ENCODE measurements at places on chromosomes 3 and 15.

DNA sequence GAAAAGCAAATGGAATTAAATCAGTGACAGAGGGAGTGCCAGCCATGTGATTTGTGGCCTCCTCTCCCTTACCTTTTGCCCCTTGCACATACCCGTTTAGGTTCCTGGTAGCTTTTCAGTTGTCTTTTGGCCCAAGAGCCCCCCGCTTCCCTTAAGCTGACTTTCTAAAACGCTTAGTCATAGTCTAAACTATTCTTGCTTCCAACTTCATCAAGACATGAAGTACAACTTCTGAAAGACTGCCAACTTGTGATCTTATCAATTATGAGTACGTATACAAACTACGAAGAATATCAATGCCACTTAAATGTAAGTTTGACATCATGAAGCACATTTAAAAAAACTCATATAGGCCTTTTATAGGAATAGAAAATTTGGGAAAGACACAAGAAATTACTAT lies 61.9 kb downstream of the EIF3J start:
- DNase-seq: no peak

DNA sequence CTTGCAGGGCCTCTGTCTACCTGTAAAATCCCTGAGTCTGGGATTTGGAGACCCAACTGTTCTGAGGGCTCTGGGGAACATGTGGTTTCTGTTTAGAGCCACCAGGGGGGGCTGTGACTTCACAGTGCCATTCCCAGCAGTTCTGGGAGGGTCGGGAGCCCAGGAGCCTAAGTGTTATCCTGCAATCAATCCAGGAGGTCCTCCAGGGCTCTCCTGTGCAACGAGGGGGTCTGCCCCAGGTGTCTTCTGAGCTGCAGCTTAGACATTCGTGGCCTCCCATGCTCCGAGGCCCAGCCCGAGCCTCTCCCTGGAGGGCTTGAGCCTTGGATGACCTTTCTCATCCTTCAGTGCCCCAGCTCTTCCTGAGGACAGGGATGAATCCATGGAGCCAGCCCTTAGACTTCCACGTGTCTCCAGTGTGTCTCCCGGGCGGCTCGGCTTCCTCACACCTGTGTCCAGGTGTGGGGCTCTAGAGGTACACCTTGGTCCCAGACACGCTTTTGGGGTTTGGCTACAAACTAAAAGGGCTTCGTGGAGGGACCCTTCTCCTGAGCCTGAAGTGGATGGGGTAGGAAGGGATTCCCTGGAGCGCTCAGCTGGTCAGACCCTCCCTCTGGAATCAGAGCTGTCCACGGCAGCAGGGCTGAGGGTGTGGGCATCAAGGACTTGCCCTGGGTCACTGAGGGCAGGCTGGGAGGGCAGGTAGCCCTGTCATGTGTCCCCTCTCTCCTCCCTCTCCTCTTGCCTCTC lies 20.3 kb upstream of the ABTB1 start:
- DNase-seq: no peak

DNA sequence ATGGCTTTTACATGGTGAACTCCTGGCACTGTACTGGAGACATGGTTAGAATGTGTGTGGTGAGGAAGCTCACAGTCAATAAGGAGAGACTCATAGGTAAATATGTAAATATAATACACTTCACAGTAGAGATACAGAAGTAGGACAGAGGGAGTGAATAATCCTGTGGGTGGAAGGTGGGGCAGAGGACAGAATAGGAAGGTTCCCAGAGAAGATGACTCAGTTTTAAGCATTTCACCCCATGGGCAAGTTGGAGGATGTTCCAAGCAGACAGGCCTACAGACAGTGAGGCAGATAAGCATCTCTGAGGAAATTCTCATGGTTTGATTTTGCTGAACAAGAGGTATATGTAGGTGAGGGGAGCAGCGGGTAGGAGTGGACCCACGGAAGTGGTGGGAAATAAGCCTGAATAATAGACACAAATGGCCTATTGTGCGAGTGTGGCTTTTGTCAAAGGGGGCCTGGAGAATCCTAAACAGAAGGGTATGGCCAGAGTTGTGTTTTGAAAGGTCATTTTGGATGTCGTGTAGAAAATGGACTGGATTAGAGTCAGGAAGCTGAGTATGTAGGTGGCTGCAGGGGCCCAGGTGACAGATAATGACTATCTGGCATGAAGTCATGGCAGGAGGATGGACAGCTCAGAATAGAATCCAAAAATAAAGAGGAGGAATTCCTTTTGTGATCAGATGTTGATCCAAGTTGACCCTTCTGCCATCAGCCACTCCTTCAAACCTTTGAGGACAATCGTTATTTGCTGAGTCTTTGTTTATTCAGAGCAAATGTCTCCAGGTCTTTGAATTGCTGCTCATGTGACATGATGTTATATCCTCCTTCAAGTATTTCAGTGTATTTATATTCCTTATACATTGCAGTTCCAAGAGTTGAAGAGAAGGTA lies 97.3 kb upstream of the THRB start:
- DNase-seq: no peak

GRCh38 chr3:194967151-194968117 lies 281.8 kb downstream of the FAM43A start:
- no peak for DNase-seq

DNA sequence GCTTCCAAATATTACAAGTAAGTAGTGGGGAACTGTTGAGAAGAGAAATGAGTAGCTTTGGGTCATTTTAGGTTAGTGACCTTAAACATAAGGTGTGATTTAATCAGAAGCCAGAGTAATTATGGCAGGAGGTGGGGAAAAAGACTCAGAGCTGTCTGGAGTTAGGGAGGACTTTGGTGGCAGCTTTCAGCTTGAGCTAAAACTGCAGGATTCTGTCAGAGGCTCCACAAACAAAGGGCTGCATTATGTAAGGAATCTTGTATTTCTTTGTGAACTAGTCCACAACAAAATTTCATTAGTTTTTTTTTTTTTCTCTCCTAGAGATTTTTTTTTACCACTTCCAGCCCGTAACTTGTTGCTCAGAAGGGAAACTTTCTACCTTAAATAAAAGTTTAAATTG lies 345.3 kb downstream of the TIGIT start:
- DNase-seq: no peak

DNA sequence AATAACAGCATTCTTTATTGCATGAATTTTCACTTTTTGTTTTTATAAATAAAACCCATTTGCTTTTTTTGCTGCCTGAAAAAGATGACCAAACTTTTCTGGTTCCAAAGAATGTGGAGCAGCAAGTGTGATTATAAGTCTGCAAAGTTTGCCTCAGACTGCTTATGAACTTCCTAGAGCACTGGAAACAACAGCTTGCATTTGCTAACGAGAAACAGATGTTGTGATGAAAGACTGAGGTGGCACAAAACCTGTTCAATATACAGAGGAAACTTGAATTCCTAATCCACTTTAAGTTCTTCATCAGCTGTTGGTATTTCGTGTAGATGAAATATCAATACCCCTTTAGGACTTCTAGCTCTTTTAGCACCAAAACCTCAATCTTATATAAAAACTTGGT lies 9.3 kb downstream of the ZPLD1 start:
- DNase-seq: no peak

- no peak for DNase-seq
These were observed 3.3 kb upstream of the CEP97 start for GRCh38 chr3:101720851-101721840.

DNA sequence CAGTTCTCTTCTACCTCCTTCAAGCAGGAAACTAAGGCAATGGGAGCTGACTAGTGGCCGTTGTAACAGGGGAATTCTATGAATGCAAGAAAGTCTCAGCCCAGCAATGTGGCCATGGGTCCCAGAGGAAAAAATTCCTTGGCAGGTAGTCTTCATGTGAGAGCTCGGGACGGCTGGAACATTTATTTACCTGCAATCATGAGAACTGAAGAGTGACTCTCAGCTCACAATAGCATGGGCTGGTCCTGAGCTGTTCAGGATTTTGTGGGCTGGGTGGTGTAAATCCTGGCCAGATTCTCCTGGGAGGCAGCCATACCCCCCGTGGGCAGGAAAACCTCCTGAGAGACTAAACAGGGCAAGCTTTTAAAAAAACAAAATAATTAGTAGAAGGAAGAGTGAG lies 330.3 kb upstream of the CTNNB1 start:
- DNase-seq: no peak

DNA sequence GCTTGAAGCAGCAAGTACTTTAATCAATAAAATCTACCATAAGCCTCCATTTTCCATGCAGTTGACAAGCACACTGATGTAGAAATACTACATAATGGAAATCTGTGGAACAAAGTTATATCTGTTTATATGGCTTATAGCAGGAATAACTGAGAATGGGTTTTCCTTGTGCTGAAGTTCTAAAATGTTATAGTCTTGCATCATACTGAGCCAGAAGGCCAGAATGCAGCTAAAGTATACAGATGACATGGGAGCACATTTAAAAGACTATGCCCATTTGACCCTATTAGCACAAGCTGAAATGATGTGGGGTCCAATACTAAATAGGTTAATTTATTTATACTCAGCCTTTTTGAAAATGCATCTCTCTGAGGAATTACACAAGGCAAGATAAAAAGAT lies 25.1 kb downstream of the SLC24A5 start:
- no peak for DNase-seq

DNA sequence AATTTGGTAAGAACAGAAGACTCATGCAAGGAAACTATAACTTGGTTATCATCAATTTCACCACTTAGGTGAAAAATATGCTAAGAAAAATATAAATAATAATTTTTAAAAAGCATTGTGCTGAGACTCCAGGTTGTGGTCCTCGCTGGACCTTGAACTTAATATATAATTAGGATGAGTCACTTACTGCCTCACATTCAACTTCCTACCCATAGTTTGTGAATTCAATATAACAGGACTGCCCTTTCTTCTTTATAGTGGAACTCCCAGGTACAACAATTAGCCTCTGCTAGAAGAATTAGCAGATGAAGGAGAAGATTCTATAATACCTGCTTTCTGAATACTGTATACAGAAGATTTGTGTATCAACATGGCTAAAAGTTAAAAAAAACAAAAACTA lies 149.1 kb upstream of the SPRED1 start:
- no peak for DNase-seq

DNA sequence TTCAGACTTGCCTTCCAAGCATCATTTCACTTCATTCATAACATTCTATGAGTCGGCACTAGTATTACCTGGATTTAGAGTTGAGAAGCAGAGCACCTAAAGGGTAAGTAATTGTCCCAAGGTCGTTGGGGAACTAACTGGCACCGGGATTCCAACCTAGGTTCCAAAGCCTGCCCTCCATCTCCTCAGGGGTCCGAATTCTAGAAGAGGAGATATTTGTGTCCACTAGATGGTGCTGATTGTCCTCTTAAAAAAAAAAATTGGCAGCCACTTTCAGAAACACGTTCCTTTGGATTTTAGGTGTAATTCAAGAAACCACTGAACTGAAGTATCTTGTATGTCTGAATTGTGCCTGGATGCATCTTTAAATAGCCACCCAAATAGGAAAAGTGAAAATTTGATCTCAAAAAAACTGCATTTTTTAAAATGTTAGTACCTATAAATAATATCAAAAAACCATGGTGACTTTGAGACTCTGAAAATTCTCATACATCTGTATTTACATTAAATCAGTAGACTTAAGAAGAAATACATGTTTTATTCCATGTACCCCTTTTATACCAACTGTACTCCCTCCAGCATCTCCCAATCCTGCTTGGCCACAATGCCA lies 3.9 kb upstream of the FSIP1 start:
- no peak for DNase-seq

- no peak for DNase-seq
These were observed 156.4 kb upstream of the PPP2R3A start for GRCh38 chr3:135809021-135809634.

GRCh38 chr3:51243924-51244323 lies 141.2 kb upstream of the MANF start:
- no peak for DNase-seq

- no peak for DNase-seq
These were observed 9.8 kb upstream of the RHCG start for GRCh38 chr15:89506026-89506686.

DNA sequence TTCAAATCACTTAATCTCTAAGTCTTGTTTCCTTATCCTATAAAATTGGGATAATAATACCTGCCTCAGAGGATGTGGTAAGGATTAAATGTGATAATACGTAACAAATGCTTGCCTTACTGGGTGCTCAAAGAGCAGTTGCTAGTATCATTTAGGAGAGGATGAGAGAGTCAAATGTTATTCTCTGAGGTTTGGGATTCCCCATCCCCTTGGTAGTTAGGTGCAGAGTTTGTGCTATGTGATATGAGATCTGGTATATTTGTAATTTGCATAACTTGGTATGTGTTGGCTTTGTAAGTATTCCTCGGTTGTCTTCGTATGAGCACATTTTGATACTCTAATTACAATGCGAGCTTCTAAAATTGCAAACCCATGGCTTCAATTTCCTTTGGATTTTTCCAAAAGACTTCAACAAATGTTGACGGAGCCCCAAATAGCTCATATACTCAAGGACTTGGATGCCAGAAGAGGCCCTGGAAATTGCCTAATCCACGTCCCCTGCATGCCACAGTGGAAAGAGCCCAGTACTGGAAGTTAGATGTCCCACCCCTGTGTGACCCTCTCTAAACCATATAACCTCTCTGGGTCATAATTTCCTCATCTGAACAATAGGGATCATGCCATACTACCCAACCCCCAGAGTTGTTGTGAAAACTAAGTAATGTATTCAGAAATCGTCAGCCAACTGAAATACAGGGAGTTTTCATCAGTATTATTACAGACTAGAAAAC lies 85.0 kb downstream of the FBN1 start:
- DNase-seq: no peak

DNA sequence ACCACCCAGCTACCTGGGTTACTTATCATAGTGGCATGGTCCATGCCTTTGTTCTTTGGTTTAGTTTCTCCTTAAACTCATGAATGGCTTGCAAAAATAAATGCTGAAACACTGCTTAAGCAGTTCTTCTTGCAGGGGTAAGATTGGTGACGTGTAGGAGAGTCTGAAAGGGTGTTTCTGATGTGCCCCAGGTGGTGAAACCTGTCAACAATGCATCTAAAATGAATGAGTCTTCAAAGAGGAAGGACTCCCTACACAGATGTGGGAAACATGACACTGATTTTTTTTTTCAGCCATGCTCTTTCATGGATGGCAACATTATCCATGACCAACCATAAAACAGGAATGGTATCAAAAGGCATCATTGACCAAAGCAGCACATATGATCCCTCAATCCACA lies 72.0 kb downstream of the KCNH8 start:
- no peak for DNase-seq

GRCh38 chr3:13462822-13463221 lies 17.3 kb upstream of the HDAC11 start:
- DNase-seq: no peak

DNA sequence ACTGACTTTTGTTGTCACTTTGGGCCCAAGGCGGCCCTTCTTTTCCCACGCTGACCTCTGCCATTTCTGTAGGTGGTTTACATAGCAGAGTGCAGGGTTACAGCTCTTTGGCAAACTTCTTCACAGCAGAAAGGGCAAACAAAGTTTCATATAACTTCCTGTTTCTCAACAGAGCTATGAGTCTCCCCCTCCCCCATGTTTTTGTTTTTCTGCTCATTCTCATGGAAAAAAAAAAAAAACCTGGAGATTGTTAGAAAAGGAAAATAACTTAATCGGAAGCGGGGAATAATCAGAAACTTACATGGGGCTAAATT lies 342.0 kb upstream of the NR2F2 start:
- DNase-seq: no peak

- DNase-seq: no peak
These were observed 15.1 kb downstream of the CXCR6 start for GRCh38 chr3:45958321-45958791.

GRCh38 chr3:160928183-160928726 lies 172.2 kb downstream of the PPM1L start:
- DNase-seq: no peak

GRCh38 chr3:128254066-128254590 lies 100.8 kb downstream of the EEFSEC start:
- no peak for DNase-seq

- no peak for DNase-seq
These were observed 72.8 kb upstream of the ZNF280D start for GRCh38 chr15:56806148-56806536.

- no peak for DNase-seq
These were observed 328.0 kb upstream of the MANF start for GRCh38 chr3:51057121-51057520.

Data from T-helper 1 cell (primary cell).